Retina (tissue), 1 donor: ENCODE measurements at places on chromosomes 5 and 9.

GRCh38 chr9:98809311-98810101, 2.0 kb downstream of the GALNT12 start:
- DNase-seq: no peak

GRCh38 chr5:33049842-33050241, 338.7 kb downstream of the NPR3 start:
- peak; percentile 6 for DNase-seq

GRCh38 chr5:51902512-51902911, 519.3 kb downstream of the ISL1 start:
- no peak for DNase-seq

DNA sequence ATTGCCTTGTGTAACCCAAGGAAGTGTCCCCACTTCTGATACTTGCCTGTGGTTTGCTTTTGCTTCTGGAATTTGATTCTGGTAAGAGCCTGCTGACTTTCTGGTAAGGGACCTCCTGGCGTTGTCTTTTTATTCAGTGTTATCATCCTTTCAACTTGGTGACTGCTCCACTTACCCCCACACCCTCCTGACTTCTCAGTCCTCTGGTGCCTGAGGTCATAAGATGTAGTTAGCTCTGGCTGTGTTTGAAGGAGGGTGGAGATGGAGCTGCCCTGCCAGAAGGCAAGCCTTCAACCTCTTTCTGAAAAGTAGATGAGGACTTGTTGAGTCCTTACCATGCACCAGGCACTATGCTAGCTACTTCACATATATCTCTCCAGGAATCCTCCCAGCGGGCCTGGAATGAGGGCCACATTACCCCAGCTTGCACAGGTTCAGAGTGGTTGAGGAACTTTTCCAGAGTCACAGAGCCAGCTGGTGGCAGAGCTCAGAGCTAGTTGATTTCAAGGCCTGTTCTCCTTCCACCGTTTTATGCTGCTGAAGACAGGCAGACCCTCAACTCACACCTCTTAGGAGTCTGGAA, 45.2 kb upstream of the PITX1 start:
- DNase-seq: no peak

- DNase-seq: no peak
Measured at GRCh38 chr5:180644825-180645273, 4.6 kb downstream of the FLT4 start.

DNA sequence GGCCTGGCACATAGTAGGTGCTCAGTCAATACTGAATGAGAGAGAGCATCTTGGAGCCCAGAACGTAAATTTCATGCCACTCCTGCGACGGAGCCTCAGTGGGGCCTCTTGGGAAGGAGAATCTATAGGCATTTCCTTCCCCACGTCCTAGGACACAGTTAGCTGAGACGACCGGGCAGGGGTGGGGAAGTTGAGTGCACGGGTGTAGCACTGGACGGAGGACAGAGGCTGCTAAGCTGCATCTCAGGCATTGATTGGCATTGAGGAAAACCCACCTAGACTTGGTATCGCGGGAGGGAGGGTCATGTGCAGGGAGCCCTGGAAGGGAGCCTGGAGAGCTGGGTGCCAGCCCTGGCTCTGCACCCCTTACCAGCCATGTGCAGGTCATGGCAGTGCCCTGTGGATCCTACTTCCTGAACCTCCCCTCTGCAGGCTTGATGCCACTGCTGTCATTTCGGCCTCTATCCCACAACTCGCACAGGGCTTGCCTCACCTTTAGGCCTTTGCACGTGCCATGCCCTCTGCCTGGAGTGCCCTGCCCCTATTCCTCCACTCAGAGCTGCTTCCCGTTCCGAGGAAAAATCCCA, 25.6 kb downstream of the NEK6 start:
- DNase-seq: no peak

GRCh38 chr5:139283252-139284166, 10.0 kb upstream of the MATR3 start:
- no peak for DNase-seq

GRCh38 chr9:32864971-32865370, 81.6 kb downstream of the TMEM215 start:
- DNase-seq: no peak

DNA sequence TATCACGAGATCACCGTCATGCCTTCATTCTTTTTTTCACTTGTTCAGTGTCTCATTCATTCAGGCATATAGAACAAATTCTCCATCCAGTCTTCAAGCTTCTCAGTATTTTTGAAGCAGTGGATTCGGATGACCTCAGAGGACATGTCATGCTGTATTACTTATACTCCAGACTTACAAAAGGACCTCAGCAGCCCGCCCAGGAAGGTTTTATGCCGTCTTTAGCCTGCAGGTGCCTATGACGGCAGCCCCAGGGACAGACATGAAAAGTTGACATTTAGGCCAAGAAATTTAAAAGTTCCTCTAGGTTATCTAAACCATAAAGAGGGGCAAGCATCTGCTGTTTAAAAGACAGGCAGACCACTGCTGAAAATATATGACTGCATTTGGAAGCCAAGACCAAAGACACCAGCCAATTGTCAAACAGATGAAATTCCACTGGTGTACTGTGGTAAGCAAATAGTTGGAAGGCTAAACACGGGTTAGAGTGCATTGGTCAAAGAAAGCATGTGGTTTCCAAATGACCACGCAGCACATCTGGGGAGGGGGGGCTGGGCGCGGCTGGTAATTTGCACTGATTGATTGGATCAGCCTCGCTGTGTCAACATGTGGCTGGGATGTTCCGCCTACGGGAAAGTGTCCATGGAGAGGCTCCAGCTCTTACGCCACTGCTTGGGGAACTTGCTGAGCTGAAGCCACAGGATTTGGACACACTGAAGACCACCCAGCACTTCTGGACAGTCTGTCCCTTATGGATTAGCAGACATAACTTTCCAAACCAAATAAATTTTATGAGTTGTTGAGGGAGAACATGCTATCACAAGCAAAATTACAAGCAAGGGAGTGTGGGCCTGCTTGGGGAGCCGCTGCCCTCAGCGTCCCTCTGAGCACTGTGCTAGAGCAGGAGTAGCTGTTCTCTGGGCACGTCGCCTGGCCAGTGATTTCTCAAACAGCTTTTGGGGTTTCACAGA, 173.6 kb downstream of the FANCC start:
- no peak for DNase-seq

- DNase-seq: no peak
Measured at GRCh38 chr9:96109680-96110351, 192.2 kb downstream of the HSD17B3 start.

GRCh38 chr5:126693806-126694205, 83.1 kb upstream of the LMNB1 start:
- DNase-seq: no peak

DNA sequence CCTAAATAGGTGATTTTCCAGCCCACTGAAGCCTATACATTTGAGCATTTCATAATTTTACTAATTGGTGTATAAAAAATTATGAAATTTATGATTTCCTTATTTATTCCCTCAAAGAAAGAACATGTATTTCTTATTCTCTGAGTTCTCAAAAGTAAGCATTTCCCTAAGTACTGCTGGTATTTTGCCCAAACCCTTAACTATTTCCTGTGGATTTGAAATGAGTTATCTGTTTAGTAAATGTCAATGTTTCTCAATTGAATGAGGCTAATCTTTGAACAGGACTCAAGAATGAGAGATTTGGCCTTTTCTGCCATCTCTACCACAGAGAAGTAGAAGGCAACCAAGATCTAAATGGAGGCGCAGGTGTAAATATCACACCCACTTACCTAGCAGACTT, 751.7 kb downstream of the TLE1 start:
- no peak for DNase-seq
